ENCODE measurements at places on chromosomes 3 and 15. TPM values are rescaled to one million over a fixed set of nuclear protein-coding genes. Genes with fewer than 3 reads are reported as not detected.

Gene ENTPD3
- total RNA-seq, result 0.11 TPM

Gene GOLGA6A
- total RNA-seq, result not detected

Gene CCR9
- total RNA-seq, result not detected

Gene SECISBP2L
- total RNA-seq, result 34.2 TPM

Gene SEMA3G
- 12.3 TPM for total RNA-seq

Gene SERINC4
- 0.30 TPM for total RNA-seq

Gene ILDR1
- total RNA-seq, result 0.16 TPM

Gene SAMD7
- not detected for total RNA-seq

DNA sequence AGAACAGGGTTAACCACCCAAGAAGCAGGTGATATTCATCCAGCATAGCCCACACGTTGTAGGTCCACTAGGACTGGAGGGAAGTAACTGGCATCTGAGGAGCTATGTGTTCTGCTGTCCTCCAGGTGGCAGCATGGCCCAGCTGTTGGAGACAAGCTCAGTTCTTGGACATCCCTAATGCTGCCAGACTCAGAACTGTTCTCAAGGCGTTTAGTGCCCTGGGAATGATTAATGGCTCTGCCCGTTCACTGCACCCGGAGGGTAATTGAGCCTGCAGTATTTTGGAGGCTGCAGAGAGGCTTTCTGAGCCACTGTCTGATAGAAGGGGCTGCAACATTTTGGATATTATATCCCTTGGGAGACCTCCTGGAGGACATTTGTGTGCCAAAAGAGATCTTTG is 521.3 kb upstream of the SEMA6D start:
- DNase-seq, result peak; percentile 75

DNA sequence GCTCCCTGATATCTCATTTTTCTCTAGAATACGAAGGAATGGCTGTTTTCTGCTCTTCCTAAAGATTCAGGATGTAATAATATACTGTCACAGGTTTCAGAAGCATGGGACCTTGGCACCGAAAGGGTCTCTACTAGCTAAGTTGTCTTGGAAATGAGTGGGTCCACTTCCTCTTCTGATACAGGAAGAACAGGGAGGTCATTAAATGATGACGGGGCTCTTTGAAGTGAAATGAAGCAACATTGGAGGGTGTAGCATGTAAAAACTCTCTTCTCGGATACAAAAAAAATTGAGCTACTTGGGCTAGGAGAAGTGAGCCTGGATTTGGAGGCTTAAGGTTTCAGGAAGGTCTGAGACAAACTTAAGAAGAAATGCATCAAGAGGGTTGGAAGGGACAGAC is 349.8 kb upstream of the TPRG1 start:
- DNase-seq, result no peak

DNA sequence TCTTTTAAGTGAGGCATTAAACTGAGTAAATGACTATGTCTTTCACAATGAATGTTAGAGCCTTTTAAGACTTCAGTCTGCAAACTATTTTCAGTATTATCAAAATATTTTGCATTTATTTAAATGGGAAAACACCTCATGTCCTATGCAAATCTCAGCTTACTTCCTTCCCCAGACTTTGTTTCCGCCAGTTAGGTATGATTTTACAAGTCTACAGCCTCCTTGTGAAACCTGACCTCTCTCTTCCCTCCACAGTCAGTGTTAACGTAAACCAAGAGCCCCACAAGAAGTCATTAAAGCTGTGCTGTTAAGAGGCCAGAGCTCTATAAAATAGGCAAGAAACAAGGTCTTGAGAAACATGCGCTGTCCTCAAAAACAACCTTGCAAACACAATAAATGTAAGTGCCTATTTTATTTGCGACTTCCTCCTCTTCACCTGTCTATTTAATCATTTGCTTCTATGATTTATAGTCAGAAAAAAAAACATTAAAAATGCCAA is 48.3 kb downstream of the PRTG start:
- DNase-seq, result no peak

DNA sequence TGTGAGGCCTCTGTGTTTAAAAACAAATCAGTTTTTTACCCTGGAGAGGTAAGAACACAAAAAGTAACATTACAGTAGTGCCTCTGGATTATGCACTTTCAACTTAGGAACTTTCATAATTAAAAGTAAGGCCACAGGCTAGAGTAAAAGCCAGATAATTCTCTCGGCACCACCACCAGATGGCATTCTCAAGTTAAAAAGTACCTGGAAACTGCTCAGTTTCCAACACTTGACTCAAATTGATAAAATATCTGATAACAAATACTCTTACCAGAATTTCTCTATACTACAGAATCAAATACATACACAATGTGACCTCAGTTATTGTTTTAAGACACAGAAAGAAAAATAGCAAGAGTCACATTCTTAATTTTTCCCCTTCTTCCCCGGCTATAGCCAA is 19.9 kb downstream of the SPICE1 start:
- no peak for DNase-seq

DNA sequence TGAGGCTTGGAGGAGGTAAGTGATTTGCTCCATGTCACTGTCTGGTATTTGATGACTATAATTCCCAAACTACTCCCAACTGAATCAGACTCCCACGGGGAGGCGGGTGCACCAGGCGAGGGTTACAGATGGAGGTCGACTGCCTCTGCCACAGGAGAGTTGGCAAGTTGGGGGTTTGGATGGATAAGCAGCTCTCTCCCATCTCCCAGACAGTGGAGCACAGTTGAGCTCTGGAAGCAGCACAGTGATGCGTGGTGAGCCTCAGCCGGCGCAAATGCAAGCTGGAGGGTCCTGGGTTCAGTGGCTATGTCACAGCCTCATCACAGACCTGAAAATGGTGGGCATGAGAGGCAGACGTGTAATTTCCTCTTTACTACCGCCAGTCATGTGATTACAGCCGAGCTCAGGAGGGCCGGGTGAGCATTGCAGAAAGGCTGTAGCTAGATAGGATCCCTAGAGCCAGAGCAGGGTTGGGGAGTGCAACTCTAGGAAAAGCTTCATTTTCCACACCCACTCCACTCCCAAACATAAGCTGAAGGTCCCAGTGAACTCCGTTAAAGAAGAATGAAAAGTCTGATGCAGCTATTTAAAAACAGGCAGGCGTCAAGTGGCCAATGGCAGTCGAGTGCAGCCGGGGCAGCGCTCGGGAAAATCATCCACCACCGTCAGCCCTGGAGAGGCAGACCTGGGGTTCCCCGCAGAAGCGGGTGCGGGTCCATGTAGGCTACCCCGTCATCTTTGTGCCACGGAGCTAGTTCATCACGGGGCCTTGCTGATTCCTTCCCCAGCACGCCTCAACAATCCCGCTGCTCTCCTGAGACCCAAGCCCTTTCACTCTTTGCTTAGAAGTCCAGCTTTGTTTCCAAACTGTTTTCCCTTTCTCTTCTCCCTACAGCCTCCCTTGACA is 33.3 kb upstream of the VPS8 start:
- no peak for DNase-seq

DNA sequence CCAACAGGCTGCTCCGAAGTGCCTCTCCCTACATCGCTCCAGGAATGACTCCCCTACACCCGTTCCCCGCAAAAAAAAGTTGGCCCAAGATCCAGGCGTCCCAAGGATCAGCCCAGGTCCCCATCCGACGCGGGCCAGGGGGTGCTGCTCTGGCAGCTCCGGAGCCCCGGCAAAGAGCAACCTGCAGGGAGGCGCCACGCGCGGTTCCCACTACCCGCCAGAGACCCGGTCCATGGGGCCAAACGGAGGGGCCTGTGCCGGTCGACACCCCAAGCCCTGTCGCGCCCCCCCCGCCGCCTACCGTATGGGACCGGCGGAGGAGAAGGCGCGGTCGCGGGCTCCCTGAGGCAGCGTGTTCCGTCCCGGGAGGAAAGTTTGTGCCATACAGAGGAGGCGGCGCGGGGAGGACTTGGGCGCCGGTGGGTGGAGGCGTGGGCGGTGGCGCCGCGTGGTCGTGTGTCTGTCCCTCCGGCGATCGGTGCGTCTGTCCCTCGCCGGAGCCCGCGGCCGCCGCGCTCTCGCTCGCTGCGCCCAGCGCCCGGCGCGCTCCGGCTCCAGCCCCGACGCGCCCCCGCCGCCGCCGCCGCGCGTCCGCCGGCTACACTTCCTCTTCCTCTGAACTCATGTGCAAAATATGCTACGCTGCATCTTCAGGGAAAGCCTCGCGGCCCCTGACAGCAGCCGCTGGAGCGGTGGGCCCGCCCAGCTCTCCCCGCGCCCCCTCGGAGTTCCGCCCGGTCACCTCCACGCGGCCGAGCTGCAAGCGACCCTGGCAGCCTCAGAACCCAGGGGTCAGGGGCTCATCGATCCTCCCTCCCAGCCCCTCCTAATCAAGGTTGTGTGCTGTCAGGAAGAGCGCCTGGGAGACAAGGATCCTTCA is at the start of gene RFTN1:
RFTN1 (minus strand) TSS at position 559 of the 880 bp plus-strand sequence. CDS start 19,830 bp downstream, outside the sequence.
- DNase-seq, result peak; percentile 84

- DNase-seq, result no peak
These were observed 497 bp upstream of the CLASP2 start for GRCh38 chr3:33718595-33718907.

DNA sequence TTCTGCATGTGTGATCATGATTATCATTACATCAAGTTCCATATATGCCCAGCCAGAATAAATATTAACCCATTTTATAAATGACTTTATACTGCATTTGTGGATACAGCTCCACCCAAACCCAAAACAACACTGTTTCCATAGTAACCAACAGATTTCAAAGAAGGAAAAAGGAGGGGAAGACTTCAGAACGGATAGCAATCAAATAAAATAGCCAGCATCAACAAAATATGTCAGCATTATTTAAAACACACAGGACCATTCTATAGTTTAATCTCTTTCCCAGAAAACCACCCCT is 114.4 kb downstream of the FOXP1 start:
- DNase-seq, result no peak

GRCh38 chr3:127438951-127439350 is 151.1 kb upstream of the PRR20G start:
- DNase-seq, result no peak

DNA sequence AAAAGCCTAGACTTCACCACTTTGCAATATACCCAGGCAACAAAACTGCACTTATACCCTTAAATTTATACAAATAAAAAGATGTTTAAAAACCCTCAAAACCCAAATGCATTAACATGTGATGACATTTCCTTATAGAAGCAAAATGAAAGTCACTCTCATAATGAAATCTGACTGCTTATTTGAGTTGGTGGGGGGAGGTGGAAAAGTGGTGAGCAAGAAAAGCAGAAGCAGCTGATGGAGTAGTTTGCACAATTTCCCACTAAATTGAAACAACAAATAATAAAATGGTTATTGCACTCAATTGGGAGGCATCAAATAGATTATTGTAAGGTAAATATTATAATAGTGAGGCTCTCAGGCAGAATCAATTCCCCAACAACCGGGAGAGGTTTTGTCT is 54.0 kb upstream of the GADL1 start:
- no peak for DNase-seq

GRCh38 chr3:182514236-182514964 is 278.9 kb upstream of the ATP11B start:
- no peak for DNase-seq

DNA sequence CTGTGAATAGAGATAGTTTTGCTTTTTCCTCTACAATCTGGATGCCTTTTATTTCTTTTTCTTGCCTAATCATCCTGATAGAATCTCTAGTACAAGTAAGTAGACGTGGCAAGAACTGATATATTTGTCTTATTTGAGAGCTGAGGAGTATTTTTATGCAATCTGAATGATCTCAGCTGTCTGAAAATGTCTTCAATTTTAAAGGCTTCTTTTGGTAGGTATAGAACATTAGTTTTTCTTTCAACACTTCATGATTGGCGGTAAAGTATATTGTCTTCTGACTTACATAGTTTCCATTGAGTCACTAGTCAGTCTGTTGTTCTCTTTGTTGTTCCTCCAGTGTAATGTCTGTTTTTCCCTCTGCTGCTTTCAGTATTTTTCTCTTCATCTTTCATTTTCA is 31.3 kb downstream of the MGA start:
- no peak for DNase-seq

- DNase-seq, result no peak
These were observed 675.4 kb downstream of the OTOL1 start for GRCh38 chr3:162171970-162172369.

- DNase-seq, result peak; percentile 65
These were observed 54.5 kb upstream of the ABHD10 start for GRCh38 chr3:111924283-111924682.

DNA sequence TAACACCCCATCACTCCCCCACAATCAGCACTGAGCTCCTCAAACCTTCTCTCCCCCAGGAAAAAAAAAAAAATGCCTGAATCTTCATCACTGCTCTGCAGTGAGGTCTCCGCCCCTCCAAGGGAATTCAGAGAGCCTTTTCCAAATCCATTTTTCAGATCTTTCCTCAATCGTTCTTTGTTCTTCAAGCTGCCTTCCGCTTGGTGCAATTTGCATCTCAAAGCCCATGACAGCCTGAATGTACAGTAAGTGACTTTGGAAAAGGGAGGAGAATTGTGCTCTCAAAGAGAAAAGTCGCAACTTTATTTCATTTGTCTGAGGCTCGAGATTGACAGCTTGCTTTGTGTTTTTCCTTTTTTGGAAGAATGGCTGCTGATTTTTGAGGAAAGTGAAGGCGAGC is 75.0 kb downstream of the CORO2B start:
- DNase-seq, result no peak

- no peak for DNase-seq
These were observed 259.6 kb upstream of the CTNNB1 start for GRCh38 chr3:40939741-40940130.

- no peak for DNase-seq
These were observed 40.1 kb downstream of the SETMAR start for GRCh38 chr3:4343258-4343657.

GRCh38 chr3:78856164-78856563 is 911.6 kb downstream of the ROBO1 start:
- DNase-seq, result no peak

GRCh38 chr3:108834551-108834950 is 12.0 kb downstream of the TRAT1 start:
- DNase-seq, result no peak
